ENCODE measurements at places on chromosomes 7 and 10. TPM values are rescaled to one million over a fixed set of nuclear protein-coding genes. Genes with fewer than 3 reads are reported as not detected.

NXPH1 gene
- not detected for total RNA-seq

NUTM2B gene
- 0.33 TPM for total RNA-seq

DNA sequence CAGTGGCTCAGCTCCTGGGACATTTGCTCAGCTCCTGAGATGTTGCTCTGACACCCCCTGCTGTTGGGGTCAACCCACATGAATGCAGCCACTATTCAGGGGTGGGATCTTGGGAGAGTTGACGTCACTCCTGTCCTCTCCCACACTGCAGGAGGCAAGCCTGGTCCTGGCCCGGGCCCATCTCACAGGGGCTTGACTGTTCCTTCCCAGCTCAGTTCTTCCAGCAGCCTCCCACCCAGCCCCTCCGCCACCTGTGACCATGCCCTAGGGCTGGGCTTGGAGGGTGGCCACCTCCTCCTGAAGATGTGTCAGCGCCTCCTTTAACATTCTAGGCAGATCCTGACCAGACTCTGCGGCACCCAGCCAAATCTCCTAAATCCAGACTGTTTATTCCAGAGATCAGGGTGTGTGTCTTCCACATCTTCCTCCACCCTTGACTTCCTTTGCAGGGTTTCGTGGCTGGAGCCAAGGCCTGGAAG is 19.1 kb upstream of the OPALIN start:
- no peak for DNase-seq

DNA sequence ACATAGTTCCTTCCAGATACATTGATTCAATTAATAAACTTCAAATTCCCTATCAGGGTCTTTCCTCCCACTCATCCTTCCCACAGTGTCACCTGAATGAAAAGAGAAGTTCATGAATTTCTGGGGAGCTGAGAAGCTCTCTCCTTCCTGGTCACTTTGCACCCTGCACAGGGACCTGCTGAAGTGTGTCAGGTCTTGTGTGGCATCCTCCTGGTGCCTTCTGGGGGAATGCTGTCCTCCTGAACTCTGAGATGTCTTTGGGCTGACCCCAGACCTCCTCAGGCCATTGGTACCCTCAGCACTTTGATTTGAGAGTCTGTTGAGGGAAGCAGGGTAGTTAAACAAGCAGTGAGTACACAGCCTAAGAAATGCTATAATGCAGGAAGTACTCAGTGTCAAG is 39.5 kb upstream of the ITGA8 start:
- no peak for DNase-seq

DNA sequence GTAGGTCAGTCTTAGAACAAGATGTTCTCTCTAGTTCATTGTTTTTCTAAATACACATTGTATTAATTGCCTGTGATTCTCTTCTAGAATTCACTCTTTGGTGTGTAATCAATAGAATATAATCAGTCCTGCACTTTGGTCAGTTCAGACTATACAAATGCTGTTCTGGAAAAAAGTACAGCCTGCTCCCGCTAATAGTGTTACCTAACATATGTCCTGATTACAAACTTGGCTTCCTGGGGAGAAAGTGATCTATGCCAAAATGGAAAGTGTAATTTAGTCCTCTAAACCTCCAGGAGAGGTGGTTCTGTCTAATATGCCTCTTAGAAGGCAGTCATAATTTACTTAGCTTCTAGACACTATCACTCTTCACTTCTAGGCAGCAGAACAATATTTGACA is 215.5 kb downstream of the SEMA3D start:
- DNase-seq, result no peak

DNA sequence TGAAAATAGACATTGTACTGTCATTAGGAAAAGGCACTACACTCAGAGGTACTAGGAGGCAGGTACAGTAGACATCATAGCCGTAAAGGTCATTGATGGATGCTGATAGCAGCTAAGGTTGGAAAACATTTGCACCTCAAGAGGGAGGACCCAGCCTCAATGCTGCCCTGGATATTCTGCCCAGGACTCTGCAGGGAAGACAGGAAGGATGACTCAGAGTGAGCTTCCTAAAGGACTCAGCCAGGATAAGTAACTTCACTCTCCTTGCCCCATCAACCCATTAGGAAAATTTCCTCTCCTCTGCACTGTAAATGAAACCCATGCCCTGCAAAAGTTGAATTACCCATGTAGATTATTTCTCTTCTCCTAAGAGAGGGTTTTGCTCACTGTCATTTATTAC is 617.9 kb upstream of the MKI67 start:
- DNase-seq, result no peak

GRCh38 chr10:29734640-29734961 is 99.8 kb upstream of the SVIL start:
- DNase-seq, result no peak

DNA sequence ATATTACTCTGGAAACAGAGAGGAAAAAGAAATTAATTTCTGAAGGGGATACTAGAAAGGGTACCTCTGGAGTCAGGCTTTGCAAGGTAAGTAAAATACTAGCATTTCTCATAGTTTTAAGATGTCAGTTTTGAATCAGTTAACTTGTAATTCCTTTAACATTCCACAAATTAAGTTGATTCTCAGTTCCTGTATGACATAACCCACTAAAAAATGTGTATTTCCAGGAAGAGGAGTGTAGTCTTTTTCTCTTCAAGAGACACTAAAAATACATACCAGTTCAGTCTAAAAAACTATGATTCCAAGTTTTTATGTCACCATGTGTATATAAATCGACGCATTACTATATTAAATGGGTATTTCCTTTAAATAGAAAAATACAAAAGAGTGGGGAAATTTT is 113.2 kb downstream of the CDK6 start:
- peak; percentile 56 for DNase-seq

DNA sequence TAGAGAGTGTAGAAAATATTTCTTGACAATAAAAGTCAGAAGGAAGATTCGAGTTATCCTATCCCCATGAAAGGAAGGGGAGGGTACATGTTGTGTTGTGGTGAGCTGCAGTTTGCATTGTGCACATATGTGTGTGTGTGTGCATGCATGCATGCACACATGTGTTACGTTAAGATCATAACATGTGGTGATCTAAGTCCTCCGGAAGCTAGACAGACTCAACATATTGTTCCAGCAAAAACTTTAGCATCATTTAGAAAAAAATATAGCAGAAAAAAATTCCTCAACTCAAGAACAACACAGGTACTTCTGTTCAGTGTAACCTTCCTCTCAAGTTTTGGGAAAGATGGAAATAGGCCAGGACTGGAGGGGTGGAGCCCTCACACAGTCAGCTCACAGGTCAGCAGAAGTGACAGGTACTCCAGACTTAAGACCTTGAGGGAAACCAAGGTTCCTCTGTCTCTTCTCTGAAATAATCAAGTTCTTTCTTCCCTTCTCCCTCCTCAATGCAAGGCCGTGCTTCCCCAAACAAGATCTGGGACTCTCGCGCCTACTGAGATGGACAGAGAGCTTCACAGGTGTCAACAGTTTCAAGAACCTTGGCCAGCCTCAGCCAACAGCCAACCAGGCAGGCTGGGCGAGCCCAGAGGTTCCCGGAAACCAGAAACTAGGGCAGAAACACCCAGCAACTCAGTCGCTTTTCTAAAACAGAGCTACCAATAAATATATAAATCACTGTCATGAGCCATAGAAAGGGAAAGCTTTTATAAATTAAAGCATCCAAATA is 205.2 kb downstream of the FAM107B start:
- DNase-seq, result no peak

DNA sequence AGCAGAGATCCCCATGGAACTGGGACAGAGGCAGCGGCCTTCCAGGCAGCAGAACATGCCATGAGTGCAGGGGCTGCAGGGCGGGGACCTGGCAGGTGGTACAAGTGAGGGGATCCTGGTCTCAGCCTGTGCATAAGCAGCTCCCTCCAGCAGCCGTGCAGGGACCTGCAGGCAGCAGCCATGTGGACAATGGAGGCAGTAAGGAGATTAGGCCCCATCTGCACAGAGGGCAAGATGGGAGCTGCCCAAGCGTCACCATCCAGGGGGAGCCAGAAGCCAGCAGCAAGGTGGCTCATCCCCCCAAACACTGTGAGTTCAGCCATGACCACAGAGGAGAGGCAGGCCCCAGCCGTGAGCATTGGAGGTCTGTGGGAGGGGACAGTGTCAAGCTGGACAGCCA is 3.1 kb downstream of the DDC start:
- no peak for DNase-seq

- DNase-seq, result no peak
Observed at GRCh38 chr10:32039734-32040133, 16.5 kb downstream of the KIF5B start.

GRCh38 chr10:124678557-124679240 is 65.5 kb downstream of the FAM53B start:
- DNase-seq, result no peak

- no peak for DNase-seq
Observed at GRCh38 chr10:29157321-29157720, 131.5 kb upstream of the LYZL1 start.

DNA sequence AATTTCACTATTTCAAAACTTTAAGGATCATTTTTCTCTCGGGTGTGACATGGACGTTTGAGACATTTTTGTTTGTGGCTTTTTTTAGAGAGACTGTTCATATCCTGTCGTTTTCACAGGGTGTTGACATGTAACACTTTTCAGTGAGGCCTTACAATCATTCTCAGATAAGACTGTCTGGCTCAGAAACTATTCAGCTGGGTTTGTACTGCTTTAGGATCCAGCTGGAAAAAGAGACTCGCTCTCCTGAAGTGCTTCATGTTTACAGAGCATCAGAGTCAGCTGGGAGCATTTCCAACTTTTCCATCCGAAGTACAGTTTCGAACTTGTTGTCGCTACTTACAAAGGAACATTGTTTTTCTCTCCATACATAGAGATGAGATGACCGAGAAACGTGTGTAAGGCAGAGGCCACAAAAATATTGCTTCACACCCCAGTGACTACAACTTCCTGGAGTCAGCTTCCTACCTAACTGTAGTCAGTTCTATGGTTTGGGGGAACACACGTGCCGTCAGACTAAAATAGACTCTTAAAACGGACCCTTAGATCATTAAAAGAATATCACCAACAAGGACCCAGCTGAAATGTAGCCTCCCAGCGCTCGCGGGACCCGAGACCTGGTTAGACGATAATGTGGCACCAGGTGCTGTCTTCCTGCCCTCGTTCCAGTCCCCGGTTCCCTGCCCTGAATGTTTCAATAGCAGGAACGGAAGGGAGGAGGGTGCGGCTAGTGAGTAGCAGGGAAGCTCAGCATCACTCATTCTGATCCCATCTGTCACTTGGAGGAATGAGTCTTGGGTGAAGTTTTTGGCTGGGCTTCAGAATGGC is 78.0 kb downstream of the MKI67 start:
- DNase-seq, result peak; percentile 66

DNA sequence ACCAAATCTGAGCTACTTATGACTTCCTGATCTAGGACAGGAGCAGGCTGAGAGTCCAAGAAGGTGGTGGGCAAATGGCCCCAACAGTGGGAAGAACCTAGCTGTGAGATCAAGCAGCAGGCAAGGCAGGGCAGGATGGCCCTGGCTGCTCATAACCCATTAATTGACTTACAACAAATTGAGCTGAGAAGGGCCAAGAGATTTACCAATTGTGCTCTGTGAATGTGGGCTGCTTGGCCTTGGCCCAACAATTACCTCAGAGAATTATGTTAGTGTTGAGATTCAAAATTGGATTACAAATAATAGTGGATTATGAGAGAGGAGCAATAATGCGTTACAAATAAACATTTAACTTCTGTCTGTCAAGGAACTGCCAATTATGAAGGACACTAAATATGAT is 956.5 kb downstream of the KCNMA1 start:
- no peak for DNase-seq

DNA sequence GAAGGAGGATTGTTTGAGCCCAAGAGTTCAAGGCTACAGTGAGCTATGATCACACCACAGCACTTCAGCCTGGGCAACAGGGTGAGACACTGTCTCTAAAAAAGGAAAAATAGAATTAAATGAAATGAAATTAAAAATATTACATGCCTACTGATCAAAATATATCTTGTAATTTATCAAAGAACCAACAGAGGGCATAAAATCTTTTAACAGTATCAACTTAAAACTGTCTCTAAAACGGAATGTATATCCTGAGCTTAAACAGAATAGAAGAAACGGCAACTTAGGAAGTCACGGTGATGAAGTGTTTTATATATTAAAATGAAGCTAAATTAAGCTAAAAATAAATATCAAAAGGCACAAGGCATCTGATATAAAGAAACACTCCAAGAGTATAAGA is 78.8 kb downstream of the MTPAP start:
- DNase-seq, result peak; percentile 21

DNA sequence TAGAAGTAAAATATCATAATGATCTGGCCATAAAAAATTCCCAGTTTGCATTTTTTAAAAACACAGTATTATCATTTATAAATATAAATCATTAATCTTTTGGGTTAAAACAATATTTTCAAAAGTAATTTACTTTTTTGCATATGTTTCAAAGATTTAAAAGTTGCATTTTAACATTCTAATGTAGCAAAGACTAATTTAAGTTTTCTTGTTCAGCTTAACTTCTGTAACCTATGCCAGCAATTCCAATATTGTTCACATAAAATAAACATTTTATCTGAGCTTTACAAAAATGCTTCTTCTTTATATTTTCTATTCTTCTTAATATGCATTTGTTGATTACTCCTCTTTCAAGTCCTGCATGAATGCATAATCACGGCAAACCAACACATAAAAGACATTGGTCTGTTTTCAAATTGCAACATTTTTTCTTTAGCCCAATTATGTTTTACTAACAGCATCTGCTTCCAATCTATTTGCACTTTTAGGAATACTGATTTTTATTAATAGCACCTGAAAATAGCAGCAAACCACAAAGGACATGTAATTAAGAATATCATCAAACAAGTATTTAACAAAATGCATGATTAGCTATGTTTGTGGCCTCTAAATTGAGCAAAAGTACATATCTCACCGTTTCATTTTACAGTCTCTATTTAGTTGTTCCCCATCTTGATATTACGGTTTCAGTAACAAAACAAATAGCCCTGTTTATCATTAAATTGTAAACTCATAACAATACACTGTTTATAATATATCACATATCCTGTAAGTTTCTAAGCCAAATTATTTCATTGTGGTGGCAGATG is 286.9 kb upstream of the NFE2L3 start:
- DNase-seq, result no peak

DNA sequence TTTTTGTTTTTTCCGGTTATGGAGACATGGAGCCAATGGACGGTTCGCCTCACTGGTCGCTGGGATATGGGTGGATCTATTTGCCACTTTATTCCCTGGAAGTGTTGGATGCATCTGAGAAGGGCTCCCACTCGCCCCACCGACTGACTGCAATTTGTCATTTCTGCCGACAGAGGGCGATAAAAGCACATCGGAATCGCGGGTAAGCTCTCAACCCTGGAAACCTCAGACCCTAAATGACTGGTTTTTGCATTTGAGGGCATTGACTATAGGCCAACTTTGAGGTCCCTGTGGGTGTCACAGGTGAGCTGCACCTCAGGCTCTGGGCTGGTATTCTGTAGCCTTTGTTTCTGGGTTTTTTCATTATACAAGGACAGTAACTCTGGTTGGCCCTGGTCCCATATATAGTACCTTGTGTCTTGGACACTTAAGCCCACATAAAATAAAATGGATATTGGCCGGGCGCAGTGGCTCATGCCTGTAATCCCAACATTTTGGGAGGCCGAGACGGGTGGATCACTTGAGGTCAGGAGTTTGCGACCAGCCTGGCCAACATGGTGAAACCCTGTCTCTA is 11.9 kb upstream of the OPALIN start:
- peak; percentile 76 for DNase-seq

- DNase-seq, result no peak
Observed at GRCh38 chr7:86013662-86014061, 630.0 kb upstream of the GRM3 start.
